ENCODE measurements at places on chromosomes 3 and 15.

GRCh38 chr15:55407498-55408011 is 604 bp downstream of the CCPG1 start:
- no peak for DNase-seq

GRCh38 chr3:127066635-127067034 is 83.7 kb downstream of the PLXNA1 start:
- DNase-seq, result no peak

DNA sequence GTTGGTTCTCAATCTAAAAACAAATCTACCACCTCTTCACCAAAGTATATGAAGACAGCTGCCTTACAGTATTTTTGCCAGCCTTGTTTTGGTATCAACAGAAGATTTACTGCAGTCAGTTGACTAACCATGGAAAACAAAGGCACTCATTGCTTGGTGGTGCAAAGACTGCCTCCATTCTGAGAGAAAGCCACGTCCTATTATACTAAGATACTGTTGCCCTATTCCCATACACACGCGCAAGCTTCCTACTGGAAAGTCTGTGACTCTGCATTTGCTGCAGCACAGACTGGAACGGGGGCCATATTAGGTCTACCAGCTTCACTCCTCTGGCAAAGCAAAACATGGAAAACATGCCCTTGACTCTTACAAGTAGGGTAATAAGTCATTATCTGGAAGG is 18.0 kb downstream of the MTMR10 start:
- DNase-seq, result no peak

GRCh38 chr3:53690521-53690920 is 155.7 kb downstream of the CHDH start:
- no peak for DNase-seq

- DNase-seq, result no peak
Measured at GRCh38 chr3:21573291-21573690, 177.7 kb downstream of the ZNF385D start.

GRCh38 chr3:171356251-171356650 is 104.0 kb downstream of the TNIK start:
- no peak for DNase-seq

DNA sequence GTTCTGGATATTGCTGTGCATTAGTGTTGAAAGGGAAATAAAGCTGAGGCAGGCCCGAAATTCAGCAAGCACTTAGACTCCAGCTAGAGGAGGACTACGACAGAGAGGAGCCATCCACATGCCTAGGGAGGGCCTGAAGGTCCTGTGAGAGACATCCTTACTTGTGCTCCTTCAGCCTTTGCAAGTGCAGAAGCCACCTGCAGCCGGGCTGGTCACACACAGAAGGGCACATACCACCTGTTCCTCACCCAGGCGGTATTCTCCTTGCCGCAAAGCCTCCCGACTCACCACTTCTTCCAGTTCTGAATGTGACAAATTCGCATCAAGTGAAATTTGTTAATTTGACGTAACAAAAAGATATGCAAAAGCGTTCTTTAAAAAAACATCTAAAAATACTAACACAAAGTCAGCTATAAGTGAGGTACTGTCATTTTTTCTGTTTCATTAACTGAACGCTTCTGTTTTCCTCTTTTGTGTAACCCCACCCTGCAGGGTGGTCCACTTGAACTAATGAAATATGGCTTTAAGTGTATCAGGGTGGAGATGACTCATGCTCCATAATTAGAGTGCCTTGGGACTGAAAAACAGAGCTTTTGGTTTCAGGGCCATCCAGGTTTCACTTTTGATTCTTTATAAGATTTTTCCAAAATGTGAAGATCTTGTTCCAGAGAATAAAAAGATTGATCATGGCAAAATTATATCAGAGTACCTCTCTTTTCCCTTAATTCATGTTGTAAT is 467.9 kb upstream of the ATP11B start:
- DNase-seq, result no peak

- DNase-seq, result no peak
Measured at GRCh38 chr15:83504365-83504764, 57.2 kb downstream of the SH3GL3 start.

DNA sequence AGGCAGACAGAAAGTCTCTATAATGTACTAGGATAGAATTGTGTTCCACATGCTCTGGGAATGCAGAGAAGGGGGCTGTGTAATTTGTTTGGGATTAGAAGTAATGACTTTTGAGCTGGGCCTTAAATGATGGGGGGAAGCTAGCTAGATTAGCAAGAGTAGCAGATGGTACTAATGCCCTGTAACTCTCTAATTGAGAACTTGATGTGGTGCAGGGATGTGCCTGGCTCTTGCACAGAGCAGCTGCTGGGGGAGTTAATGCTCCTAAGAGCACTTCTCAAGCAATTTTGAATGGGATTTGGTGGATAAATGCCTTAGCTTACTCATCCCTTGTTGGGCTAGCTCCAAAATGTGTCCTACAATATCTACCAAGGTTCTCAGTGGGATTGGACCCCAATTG is 12.4 kb upstream of the SYN2 start:
- DNase-seq, result no peak

DNA sequence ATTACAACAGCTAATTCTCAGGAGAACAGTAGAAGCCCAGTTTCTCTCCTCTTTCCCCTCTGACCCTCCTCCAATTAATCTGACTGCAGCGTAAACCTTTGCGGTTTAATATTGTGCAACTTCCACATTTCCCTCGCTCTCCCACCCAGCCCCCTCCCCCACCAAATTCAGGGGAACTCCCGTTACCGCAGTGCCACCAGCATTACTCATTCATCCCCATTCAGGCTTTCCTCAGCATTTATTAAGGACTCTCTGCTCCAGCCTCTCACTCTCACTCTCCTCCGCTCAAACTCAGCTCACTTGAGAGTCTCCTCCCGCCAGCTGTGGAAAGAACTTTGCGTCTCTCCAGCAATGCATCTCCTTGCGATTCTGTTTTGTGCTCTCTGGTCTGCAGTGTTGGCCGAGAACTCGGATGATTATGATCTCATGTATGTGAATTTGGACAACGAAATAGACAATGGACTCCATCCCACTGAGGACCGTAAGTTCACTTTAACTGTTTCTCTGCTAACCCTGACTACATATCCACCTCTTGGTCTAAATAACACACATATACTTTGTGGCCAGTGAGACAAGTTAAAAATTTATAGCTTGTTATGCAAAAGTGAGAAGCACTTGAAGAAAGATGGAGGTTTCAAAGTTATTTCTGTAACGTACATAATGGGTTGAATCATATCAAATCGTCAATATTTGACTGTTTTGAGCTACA is at the start of gene PTX3:
Gene PTX3 (plus strand): TSS at position 268 of the 709 bp plus-strand sequence. CDS start 84 bp downstream, at position 352.
- peak; percentile 16 for DNase-seq

DNA sequence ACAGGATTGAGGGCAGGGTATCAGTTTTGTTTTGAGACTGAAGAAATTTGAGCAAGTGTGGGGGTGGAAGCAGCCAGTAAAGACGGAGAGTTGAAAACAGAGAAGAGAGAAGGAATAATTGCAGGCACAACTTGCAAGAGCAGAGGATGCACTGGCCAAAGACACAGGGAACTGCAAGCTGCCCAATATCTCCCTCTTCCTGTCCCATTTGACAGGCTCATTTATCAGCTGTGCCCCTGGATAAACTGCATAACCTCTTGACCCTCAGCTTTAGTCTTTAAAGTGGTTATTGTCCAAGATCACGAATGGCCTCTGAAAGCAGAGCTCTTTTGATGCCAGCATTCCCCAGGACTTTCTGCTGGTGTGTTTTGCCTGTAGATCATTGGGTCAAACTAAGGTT is 5.0 kb upstream of the RAMAC start:
- DNase-seq, result no peak

DNA sequence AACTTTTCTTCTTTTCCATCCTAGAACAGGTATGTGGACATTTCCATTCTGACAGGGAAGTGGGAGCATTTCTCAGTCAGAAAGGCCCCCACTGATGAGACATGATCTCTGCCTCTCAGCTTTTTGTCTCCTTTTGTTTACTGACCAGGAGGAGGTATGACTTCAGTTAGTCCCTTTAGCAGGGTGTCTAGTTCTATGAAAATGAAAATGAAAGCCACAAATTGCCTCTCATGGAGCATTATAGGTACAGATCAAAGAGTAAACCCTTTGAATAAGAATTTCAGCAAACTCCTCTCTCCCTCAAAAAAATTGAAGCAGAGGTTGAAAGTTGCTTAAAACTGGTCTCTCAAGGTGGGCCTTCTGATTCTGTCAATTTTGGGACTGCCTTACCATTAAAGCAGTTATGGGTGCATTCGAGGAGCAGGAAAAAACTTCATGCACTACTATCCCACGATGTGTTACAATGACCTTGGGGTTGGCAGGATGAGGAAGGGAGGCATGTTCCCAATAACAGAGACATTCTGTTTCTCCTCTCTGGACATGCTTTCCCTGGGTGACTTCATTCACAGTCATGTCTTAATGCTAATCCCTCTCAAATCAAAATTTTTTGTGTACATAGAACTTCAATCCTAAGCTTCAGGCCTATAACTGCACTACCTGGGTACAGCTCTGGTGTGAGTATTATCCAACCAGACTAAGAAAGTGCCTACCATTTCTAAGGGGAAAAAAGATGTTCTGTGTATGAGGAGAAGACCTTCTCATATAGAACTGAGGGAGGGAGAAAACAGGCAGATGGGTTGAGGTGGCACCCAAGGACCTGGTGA is 50.6 kb upstream of the TBC1D23 start:
- no peak for DNase-seq
